ENCODE measurements at places on chromosomes 2 and 18.

GRCh38 chr2:236764716-236765115 lies 195.1 kb downstream of the ACKR3 start:
- no peak for DNase-seq

- no peak for DNase-seq
Observed at GRCh38 chr18:58552896-58553295, 76.0 kb downstream of the ALPK2 start.

GRCh38 chr18:78113136-78113939 lies 863.7 kb downstream of the GALR1 start:
- no peak for DNase-seq

- DNase-seq: peak; percentile 27
Observed at GRCh38 chr2:207530160-207531031, 634 bp downstream of the CREB1 start.

DNA sequence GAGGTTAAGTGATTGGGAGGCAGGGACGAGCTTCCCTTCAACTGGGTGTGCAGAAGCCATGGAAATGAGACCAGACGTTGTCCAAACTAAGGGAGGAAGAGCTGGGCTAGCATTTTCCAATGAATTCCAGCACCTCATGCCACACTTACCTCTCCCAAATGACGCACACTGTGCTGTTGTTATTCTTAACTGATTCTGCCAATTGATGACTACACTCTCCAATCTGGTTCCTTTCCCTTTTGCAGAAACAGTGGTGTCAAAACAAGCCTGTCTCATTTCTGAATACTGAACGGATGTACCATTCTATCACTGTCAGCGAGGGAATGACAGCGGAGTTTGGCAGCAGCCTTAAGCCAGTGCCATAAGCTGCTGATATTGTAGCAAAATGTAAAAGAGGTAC lies 380.5 kb upstream of the HNRNPA3 start:
- no peak for DNase-seq

Measured in activated T-helper 1 cell treated with Interleukin-2 at 50 U/mL for 16 hours (primary cell).